ENCODE measurements at places on chromosomes 7 and 10.

DNA sequence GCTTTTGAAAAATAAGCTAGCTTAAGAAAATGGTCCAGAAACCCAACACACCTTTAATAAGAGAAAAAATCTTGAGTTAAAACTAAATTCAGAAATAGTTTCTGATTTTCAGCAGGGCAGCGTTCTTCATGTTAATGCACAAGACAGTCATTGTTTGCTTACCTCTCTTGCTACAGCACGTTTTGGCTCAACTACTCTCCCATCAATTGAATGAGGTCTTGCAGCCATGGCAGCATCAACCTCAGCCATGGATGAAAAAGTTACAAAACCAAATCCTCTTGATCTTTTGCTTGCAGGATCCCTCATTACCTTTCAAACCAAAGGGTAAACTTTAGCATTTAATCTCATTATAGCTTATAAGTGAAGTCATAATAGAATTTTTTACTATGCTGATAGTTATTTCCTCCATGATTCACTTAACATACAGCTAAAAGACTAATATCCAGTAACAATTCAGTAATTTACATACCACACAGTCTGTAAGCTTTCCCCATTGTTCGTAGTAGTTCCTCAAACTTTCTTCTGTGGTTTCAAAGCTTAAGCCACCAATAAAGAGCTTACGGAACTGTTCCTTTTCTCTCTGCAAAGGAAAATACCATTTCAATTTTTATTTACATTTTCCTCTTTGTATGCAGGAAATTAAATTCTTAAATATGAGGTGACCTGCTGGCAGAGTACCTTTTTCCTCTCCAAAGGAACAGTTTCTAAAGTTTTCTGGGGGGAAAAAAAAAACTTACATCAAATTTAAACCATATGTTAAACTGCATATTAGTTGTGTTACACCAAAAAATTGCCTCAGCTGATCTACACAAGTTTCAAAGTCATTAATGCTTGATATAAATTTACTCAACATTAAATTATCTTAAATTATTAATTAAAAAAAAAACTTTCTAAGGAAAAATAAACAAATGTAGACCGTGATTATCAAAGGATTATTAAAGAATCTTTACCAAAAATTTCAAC is 3.1 kb downstream of the HNRNPA2B1 start:
- peak; percentile 55 for DNase-seq

- DNase-seq = no peak
Observed at GRCh38 chr10:24350070-24350921, 141.4 kb downstream of the KIAA1217 start.

GRCh38 chr10:67050415-67050814 is 124.6 kb downstream of the LRRTM3 start:
- peak; percentile 28 for DNase-seq

- DNase-seq = no peak
Observed at GRCh38 chr10:46517541-46517940, 38.9 kb downstream of the GPRIN2 start.

DNA sequence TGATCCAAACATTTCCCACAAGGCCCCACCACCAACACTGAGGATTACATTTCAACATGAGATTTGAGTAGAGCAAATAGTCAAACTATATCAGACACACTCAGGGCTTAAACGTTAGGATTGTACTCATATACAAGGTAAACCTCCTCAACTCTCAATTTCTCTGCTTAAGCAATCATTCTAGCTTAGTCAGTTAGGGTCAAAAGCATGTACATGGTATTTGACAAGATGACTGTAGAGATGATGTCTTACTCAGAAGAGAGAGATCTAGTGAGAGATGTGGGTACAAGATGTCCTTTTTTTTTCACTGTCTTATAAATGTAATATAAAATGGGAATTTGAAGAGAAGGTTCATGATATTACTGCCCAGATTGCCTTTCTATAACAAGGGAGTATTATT is 270.1 kb downstream of the PRKG1 start:
- DNase-seq = no peak

DNA sequence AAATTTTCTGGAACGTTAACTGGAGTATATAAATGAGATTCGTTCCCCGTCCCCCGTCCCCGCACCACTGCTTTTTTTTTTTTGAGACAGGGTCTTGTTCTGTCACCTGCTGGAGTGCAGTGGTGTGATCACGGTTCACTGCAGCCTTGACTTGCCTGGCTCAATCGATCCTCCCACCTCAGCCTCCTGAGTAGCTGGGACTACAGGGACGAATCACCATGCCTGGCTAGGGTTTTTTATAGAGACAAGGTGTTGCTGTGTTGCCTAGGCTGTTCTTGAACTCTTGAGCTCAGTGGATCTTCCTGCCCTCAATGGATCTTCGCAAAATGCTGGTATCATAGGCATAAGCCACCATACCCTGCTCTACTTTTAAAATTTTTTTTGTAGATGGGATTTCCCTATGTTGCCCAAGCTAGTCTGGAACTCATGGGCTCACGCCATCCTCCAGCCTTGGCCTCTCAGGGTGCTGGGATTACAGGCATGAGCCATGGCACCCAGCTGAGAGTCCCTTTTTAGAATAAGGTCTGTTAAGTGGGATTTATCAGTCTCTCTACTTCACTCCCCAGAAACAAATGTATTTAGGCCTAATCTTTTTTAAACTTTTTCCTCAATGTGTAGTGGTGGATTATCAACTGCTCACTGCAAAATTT is 122.9 kb downstream of the LYZL1 start:
- DNase-seq = no peak

DNA sequence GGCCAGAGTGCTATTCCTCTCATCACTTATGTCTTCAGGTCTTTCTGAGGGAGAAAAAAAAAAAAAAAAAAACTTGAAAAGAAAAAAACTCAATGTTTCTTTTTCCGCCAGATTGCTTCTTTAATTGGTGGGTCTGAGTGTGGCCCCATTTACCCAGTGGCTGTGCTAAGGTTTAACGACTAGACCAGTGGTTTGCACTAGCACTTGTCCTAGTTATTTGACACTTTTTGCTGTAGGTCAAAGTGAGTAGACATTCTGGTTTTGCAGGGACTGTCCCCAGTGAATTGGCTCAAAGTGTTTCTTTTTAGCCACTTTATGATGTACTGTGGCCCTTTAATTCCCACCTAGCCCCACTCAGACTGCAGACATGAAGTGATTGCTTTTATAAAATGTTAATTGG is 273.3 kb downstream of the PTEN start:
- DNase-seq = no peak

DNA sequence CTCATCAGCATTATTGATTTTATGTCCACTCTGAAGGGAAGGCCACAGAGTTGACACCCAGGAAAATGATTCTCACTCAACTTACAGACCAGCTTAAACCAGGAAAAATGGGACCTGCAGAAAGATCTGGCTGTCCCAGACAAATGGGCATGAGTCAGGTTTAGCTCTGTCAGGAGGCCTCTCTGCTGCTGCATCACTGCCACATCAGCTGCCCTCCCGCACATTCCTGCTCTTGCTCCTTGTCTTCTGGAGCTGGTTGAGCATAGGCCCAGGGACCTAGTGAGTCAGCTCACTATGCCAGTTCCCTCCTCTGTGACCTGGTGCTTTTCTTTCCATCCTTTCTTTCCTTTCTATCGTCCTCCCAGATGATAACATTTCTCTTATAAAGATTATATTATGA is 18.8 kb upstream of the SMNDC1 start:
- no peak for DNase-seq

DNA sequence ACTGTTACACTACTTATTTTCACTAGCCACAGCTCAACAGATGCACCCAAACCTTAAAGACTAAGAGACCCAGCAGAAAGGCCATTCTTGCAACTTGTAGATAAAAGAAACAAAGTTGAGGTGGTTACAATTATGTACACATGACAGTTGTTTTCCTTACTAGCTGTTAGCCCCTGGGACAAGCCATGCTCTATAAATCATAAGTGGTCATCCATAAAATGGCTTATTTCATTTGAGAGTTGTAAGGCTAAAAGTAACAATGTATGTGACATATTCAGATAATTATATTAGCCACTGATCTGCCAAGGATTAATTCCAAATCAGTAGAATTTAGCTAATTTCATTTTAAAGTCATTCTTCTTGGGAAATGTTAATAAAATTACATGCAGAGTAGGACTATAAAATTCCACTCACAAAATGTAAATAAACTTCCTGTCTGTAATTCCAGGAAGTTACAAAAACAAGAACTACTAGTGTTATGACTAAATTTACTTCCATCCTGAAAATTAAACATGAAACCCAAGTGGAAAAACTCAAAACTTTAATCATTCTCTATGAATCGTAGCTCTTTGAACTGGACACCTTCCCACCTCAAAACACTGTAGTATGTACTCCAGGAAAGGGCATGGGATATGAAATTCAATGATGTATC is 13.3 kb downstream of the SLC37A3 start:
- no peak for DNase-seq

DNA sequence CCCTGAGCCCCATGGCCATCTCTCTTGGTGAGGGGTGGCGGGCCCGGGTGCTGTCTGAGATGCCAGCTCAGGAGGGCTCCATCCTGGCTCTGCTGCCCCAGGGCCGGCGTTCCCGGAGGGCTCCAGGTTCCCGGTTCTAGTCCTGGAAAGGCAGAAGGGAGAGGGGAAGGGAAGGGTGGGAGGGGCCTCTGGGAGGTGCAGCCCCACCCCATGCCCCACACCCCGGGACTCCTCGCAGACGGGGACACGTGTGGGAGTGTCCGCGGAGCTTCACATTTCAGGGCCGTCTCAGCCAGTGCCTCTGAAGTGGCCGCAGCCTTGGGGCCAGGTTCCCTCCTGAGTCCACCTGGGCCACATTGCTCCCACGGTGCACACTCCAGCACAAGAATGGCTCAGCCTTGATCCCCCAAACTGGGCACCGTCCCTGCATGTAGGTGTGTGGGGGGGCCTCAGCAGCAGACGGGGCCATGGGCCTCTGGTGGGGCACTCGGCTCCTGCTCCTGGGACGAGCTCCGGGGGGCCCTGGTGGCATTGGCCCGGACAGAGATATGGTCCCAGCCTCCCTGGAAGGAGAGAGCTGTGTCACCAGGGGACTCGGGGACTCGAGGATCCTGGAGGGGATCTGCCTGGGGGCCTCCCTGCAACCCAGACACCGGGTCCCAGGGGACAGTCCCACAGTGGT is 5.8 kb downstream of the BHLHA15 start:
- DNase-seq = no peak

DNA sequence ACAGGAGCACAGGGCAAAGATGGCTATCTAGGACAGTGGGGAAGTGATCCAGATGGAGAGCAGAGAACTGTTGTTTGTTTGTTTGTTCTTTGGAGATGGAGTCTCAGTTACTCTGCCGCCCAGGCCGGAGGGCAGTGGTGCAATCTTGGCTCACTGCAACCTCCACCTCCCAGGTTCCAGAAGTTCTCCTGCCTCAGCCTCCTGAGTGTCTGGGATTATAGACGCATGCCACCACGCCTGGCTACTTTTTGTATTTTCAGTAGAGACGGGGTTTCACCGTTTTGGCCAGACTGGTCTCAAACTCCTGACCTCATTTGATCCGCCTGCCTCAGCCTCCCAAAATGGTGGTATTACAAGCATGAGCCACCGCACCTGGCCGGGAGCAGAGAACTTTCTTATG is 20.9 kb downstream of the METTL2B start:
- no peak for DNase-seq

GRCh38 chr7:114107522-114107921 is 188.7 kb upstream of the PPP1R3A start:
- DNase-seq = no peak

DNA sequence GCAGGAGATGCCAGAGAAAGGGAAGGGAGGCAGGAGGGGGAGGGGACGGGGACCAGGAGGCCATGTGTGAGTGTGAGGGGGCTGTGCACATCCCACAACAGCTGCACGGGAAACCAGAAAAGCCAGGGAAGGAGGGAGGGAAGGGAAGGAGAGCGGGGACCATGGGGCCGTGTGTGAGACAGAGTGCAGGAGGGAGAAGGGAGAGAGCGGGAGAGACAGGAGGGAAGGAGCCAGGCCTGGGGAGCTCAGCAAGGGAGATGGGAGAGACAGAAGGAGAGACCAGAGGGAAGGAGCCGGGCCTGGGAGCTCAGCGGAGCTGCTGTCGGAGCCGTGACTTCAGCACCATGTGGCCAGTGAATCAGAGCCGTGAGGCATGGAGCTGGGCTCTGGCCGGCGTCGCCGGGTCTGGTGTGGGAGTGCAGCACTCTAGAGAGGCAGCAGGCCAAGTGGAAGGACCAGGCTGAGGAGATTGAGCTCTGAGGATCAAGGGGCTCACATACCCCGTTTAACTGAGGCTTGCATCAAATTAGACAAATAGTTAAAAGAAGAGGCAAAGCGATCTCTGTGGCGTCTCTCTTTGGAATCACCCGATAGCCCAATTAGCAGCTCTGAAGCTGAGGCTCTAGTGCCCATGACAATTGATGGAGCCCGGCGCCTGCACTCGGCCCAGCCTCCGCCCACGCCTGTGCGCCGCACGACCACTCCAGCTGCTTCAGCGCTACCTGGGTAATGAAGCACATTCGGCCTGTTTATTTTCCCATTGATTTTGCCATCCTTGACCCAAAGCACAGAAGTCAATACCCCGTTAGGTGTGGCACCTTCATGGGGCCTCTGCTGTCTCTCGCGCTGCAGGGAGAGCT is 150.4 kb downstream of the MAD1L1 start:
- DNase-seq = peak; percentile 15

Measured in pons (tissue), 1 donor.